ENCODE measurements at places on chromosomes 13 and 19.

- no peak for DNase-seq
Observed at GRCh38 chr13:46339035-46339666, 47.9 kb downstream of the RUBCNL start.

DNA sequence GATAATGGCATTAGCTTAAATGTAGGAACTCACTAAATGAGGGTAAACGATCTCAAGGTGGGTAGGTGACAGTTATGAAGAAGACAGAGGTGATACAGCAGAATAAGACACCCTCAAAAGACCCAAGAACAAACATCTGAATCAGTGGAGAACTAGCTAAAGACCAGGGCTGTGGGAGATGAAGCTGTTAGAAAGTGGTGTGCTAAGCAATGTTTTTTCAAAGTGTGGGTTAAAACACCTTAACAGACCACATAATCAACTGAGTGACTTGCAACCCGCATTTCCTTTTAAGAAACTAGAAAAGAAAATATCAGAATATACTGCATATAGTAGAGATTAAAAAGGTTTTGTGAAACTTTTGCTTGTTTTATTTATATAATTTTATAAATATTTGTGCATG, 70.0 kb downstream of the ZDHHC20 start:
- DNase-seq = no peak

DNA sequence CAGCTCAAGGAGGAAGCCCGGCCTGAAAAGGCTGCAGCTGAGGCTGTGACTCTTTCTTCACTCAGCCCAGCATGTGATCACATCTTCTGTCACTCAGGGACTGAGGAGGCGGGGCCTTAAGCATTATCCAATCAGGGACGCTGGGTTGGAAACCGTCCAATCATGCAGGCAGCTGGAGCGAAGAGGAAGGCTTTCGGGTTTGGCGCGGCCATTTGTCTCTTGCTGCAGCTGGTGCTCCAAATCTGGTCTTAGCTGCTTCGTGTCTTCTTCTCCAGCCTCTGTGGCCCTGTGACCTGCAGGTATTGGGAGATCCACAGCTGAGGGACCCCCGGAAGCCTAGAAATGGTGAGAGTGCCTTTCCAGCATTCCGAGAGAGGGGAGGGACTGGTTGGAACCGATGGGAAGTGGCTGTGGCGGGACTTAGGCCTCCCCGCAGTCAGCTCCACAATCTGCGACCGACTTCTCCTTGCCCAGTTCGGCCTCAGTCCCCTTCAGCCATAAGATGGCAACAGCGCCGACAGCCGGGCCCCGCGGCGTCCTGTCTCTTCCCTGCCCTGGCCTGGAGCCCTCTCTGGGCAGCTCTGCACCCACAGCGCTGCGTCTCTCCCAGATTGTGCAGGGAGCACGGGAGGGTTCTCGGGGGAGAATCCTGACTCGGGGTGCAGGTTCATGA, at the start of gene ZNF90:
ZNF90 (plus strand) TSS at position 210 of the 673 bp plus-strand sequence; CDS start at position 343, 133 bp downstream.
- DNase-seq = peak; percentile 96

DNA sequence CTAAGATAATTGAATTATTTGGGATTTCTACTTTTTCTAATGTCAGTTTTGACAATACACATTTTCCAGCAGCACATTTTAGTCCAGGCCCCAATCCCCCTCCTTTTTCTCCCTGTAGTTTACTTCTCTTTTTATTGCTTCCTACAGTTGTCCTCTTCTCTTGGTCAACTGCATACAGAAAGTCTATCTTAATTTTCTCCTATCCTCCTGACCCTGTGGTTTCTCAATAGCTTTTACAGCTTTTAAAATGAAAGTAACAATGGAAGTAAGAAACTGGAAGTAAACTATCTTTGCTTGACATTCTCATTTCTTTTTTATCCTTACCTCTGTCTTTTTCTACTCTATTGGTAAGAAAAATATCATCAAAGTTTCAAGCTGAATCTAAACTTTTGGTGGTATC, 106.5 kb upstream of the OXGR1 start:
- no peak for DNase-seq

All from forelimb muscle (tissue), 1 donor.